ENCODE measurements at places on chromosomes 7 and 10.

- DNase-seq: no peak
Observed at GRCh38 chr7:133102276-133103060, 20.6 kb upstream of the CHCHD3 start.

GRCh38 chr7:29976673-29977415 lies 12.8 kb downstream of the SCRN1 start:
- no peak for DNase-seq

DNA sequence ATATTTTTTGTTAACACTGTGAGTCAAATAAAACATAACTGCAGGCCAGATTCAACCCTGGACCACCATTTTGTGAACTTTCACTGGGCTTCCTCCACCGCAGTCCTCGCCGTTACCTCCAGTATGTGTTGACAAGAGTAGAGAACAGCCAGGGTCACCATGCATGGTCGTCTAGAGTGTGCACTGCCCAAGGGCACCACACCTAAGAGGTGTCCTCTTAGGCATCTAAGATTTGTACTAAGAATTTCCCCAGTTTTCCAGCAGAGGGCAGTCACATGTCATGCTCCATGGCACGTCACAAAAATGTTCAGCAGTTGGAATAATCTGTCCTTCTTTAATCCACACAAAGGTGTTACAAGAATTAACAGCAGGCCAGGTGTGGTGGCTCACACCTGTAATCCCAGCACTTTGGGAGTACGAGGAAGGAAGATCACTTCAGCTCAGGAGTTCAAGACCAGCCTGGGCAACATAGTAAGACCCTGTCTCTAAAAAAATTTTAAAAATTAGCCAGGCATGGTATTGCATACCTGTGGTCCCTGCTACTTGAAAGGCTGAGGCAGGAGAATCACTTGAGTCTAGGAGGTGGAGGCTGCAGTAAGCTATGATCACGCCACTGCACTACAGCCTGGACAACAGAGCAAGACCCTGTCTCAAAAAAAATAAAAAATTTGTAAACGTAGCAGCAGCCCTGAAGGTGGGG lies 71.2 kb upstream of the FOXK1 start:
- DNase-seq: peak; percentile 54

DNA sequence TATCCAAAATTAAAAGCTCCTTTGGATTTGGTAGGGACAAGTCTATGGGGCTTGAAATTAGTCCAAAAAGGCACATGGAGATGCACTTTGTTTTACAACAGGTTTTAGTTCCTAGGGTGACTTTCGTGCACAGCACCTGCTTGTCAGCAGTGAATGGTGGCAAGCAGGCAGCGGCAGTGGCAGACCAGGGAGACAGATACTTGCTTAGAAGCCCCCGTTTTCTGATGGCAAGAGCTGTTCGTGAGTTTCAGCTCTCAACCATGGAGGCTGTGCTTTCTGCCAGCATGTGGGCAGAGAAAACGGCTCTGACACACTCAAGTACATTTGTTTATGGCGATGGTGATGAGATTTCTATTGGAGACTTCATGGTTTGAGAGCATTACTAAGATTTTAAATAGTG lies 61.7 kb upstream of the SHH start:
- no peak for DNase-seq

GRCh38 chr7:3955751-3956696 lies 655.0 kb downstream of the SDK1 start:
- DNase-seq: no peak

- no peak for DNase-seq
Observed at GRCh38 chr10:84837041-84837812, 508.8 kb downstream of the CCSER2 start.

DNA sequence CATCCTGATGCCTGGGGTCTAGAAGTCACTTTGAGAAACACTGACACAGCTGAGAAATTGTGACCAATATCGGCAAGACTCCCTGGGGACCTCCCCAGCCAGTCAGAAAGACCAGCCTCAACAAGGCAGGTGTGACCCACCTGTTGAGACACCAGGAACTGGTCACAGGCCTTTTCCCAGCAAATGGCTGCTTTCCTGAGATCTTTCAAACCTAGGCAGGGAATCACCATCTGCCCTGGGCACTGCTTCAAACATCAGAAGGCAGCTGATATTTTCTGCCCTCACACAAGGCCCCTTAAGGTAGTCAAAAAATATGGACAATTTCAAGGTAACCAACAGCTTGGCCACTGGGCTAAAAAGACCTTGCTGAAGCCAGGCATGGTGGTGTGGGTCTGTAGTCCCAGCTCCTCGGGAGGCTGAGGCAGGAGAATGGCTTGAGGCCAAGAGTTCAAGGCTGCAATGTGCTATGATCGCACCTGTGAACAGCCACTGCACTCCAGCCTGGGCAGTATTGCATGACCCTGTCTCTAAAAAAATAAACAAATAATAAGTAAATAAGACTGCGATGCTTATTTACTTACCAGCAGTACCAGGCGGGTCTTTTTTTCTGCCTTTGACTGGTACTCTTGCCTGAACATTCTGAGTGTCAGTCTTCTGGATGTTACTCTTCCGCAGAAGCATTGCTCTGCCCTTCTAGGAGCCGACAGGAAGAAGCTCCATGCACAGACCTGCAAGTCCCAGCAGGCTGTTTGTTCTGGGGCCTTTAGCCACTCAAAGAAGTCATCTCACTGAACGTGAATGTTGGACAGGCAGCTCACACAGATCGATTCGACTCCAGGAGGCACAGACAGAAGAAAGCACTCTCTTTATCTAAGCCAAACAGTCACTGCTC lies 59.7 kb downstream of the SORBS1 start:
- no peak for DNase-seq

- DNase-seq: no peak
Observed at GRCh38 chr7:90176195-90176594, 21.9 kb downstream of the STEAP1 start.

DNA sequence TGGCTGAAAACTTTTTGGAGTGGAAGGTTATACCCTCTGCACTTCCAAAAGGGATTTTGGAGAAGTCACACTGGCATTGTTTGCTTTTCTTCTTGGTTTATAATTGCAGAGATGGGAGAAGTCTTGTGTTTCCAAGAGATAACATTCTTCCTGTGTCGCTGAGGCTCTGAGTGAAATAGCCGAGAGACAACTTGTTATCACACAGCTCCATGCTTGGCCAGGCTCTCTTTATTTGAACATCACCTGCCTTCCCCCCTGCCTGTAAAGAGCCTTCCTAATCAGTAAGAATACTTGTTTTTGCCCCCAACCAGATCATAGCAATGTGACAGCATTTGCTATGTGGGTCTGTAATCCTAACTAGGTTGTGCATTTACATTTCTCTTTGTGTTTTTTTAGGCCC lies 270.7 kb downstream of the GALNT17 start:
- no peak for DNase-seq

DNA sequence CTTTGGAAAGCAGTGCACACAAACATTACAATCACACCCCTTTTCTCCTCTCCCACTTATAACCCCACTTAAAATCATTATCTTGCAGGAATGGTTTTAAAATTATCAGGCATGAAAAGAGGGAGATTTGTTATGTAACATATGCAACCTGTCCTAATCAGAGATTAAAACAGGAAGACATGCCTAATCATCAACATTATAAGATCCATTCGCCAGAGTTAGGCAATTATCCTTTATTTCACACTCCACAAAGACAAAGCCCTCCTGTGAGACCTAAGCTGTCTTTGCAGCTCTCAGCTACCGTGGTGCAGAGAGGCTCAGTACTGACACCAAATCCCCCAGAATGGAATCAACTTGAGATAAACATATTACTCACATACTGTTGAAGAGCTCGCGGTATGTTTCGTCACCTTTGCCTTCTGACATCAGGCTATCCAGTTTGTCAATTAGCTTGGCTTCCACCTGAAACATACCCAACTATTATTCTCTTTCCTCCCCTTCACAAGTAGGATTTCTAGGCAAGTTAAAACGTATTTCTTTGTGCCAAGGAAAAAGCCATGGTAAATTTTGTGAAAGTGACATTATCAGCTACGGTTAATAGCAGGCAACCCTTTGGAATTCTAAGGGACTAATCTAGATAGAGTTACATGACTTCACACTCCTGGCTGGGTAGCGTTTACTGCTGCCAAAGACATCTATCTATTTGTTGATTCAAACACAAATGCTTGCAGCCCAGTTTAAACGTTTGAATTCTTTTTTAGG lies 226.2 kb upstream of the IMMP2L start:
- DNase-seq: no peak

GRCh38 chr10:34413756-34414587 lies 401.1 kb downstream of the PARD3 start:
- DNase-seq: no peak

- no peak for DNase-seq
Observed at GRCh38 chr10:30398788-30399187, 35.2 kb upstream of the MAP3K8 start.

- no peak for DNase-seq
Observed at GRCh38 chr7:106372595-106373318, 88.0 kb upstream of the NAMPT start.

- no peak for DNase-seq
Observed at GRCh38 chr7:2450198-2451107, 25.7 kb downstream of the GRIFIN start.

DNA sequence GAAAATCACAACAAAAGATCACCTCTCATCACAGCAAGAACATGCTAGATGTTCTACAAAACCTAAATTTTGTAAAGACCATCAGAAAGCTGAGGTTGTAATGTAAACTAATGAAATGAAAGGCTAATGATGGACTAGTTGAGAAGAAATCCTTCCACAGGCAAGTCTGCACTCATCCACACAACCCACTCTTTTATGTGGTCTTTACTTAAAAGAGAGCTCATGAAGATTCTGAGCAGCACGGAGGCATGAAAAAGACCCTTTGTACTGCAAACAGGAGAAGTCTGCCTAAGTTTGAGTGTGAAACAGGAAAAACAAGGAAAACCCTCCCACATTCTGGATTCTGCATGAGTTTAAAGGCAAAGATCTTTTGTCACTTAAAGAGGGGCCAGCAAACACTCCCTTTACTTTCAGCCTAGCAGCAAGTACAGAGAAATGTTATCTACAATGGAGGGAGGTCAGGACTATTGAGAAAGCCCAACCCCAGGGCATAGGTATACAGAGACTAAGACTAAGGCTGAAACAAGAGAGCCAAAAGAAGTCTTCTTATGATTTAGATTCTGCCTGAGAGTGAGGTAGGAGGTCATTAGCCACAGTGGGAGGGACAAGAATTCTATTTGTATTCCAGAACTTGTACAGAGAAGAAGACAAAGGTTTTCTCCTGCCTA lies 521.2 kb upstream of the TEX47 start:
- no peak for DNase-seq

DNA sequence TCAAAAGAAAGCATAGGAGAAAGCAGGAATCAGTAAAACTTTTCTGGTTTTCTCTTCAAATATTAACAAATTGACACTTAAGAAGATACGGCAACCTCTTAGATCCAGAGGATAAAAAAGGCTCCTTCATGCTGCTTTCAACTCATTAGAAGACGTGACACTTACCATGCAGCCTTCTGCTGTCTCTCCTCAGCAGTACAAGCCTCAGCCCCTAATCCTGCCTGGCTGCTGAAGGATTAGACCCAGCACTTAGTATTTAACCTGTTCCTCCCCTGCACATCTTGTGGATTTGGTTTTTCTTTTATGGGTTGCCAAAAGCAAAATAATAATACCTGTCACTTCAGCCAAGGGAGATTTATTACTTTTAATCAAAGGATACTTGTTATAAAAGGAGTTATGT lies 108.4 kb downstream of the LYZL1 start:
- no peak for DNase-seq

DNA sequence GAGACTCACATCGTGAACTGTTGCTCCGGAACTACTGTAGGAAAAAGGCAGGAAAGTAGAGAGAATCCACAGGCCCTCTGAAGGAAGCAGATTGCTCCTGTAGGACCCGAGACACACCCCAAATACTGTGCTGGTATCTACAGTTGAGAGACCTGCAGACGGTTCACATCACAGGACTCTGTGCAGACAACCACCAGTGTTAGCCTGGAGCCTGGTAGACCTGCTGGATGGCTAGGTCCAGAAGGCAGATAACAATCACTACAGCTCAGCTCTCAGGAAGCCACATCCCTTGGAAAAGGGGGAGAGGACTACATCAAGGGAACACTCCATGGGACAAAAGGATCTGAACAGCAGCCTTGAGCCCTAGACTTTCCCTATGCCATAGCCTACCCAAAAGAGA lies 311.8 kb upstream of the PRKCQ start:
- DNase-seq: no peak

All from GF-D8 (cell line).